NCI-H2029 (cell line): ENCODE measurements at places on chromosomes 3 and 15.

- DNase-seq = no peak
These were observed 37.8 kb upstream of the FOXB1 start for GRCh38 chr15:59966262-59966661.

DNA sequence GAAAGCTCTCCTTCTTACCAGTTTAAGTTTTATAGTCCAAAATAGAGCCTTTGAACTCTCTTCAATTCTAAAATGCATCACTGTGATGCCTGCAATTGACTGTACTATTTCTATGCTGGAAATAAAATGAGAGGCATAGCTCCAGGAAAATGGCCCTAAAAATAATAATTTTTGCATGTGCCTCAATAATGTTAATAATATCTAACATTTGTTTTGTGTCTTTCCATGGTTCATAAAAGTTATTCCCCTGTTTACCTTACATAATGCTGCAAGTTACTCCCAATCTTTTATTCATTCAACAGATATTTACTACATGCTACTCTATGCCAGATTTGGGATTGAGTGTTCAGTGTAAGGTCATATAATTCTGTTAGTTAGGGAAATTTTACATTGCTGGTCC is 574.0 kb downstream of the RBMS3 start:
- DNase-seq = no peak

DNA sequence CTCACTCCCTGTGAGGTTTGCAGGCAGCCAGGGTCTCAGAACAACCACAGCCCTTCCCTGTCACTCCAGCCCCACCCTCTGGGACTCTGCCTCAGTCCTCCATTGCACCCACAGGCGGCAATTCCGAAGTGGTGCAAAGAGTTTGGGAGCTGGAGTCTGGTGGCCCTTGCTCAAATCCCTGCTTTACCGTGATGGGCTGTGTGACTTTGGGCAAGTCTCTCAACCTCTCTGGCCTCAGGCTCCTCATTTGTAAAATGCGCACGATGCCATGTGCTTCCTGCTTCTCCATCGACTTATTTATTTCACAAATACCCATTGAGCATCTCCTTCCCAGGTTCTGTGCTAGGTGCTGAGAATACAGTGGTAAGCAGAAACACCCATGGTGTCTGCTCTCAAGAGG is 7.3 kb upstream of the ATP2B2 start:
- DNase-seq = no peak

DNA sequence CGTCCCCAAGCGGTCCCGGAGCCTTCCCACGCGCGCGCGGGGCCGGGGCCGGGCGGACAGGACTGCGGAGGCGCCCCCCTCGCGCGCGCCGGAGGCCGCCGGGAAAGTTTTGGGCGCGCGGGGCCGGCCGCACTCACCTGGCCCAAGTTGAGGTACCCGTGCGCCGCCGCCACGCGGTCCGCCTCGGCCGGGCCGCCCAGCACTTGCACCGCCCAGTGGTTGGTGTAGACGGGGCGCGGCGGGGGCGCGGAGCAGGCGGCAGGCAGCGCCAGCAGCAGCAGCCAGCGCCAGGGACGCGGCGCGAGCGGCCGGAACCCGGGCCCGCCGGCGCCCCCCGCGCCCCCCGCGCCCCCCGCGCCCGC is 289 bp downstream of the PCSK6 start:
- no peak for DNase-seq

GRCh38 chr15:45855210-45855906 is 220.5 kb downstream of the SQOR start:
- DNase-seq = no peak

GRCh38 chr3:20836801-20837200 is 650.8 kb upstream of the SGO1 start:
- no peak for DNase-seq

GRCh38 chr15:37372064-37372463 is 271.7 kb upstream of the MEIS2 start:
- DNase-seq = no peak

GRCh38 chr15:83474578-83474977 is 27.4 kb downstream of the SH3GL3 start:
- DNase-seq = no peak

DNA sequence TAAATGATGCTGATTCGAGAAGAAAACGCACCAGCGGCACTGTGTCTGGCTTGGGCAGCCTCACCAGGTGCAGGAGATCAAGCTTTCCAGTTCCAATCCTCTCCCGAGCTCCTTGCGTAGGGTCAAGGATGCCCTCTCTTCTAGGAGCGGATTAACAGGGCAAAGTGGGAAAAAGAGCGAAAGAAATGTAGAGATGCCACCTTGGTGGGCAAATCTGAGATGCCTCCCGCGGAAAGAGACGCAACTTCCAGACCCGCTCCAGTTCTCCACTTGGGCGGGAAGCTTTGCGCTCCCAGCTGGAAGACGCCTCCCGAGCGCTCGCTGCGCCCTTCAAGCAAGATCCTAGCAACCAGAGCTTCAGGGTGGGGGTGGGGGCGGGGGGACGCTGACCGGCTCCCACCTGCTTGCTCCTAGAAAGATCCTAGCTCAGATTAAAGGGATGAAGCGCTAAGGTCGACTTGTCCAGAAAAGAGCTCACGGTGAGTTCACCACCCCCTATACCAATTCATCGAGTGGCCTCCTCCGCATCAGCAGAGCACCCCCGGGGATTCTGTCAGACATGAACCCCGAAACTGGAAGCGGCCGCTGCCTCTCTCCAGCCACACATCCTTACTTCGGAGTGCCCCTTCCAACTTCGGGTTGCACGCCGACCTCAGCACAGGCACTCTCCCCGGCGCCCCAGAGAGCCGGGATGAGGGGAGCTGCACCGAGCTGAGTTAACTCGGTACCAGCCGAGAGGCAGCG is 769 bp downstream of the TAFA4 start:
- no peak for DNase-seq

DNA sequence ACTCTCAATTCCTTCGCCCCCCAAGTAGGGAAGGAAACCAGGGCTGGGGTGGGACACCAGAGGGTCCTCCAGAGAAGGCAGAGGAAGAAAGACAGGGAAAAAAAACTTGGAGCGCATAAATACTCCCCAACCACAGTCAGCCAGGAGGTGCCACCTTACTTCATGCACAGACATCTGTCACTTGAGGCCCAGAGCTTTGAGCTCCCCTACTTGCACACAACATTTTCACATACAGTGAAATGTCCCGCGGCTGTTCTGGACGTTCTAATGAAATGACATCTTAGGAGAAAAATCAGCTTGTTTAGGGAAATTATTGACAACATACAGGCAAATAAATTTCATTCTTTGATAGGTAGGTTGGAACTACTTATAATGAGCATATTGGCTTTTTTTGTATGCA is 113.0 kb downstream of the LIPC start:
- no peak for DNase-seq
